ENCODE measurements at places on chromosomes 2 and 18.

GRCh38 chr2:197628043-197628500 is 47.3 kb downstream of the RFTN2 start:
- no peak for DNase-seq

DNA sequence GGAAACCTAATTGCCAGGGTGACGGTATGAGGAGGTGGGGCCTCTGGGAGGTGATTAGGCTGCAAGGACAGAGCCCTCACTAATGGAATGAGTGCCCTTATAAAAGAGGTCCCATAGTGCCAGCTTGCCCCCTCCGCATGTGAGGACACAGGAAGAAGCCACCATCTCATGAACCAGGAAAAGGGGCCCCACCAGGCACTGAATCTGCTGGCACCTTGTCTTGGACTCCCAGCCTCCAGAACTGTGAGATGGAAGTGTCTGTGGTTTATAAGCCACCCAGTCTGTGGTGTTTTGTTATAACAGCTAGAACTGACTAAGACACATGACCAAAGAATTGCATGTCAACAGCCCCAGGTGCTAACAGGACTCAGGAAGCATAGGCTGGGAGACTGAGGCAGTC is 214.3 kb downstream of the MGAT5 start:
- DNase-seq, result no peak

DNA sequence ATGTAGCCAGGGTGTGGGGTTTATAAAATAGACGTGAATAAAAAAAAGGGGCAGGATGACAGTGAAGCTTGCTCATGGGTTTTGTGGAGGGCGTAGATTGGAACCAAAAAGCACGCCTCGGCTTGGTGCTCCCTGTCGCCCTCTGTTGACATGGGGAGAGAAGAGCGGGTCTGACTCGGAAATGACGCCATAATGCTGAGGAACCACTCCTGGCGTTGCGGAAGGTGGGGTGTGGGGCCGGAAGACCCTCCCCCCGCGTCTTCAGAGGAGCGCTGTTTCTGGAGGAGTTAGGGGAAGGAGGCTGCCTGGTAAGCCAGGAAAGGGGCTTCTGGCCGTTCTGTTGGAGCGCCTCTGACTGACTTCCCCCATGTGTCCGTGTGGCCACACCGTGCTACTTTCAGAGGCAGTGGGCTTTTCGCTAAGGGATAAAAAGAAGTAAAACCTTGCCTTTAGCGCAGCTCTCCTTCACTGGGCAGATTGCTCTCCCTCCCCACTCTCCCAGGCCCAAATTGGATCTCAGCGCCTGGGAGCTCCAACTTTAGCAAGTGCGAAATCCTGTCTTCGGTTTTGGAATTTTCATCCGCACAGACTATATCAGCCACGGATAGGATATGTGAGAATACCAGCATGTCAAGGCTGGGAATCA is 42.8 kb downstream of the PLEKHA3 start:
- peak; percentile 73 for DNase-seq

DNA sequence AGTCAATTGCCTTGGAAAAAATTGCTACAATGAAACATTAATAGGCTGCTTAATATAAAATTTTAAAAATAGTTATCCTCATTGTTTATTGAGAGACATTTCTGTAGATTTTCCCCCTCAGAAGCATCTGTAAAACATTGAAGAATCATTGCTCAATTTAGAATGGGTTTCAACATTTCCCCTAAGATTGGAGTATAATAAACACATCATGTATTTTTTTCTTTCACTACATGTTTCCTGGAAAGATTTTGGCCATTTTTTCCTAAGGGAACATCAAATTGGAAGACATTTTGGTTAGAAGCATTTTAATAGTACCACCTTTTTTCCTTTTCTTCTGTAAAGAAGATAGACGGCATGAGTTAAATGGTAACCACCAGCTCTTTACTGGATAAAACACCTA is 443.2 kb upstream of the SPHKAP start:
- no peak for DNase-seq

GRCh38 chr2:25177211-25177611 is 8.8 kb upstream of the POMC start:
- DNase-seq, result no peak

DNA sequence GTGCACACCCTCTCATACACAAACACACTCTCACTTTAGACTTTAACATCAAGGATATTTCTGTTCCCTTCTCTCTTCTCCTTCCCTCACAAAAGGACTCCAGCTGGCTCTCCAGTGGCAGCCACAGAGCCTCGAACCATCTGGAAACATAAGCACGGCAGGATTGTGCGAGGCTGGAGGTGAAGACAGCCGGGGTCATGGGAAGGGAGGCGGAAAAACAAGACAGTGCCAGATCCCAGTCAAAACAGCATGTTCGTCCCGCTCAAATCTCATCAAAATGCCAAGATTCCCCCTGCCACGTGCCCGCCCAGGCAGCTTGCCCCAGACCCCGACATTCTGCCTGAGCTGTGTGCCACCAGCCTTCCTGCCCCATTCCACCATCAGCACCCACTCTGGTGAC is 180.3 kb downstream of the ZBTB7C start:
- DNase-seq, result no peak

DNA sequence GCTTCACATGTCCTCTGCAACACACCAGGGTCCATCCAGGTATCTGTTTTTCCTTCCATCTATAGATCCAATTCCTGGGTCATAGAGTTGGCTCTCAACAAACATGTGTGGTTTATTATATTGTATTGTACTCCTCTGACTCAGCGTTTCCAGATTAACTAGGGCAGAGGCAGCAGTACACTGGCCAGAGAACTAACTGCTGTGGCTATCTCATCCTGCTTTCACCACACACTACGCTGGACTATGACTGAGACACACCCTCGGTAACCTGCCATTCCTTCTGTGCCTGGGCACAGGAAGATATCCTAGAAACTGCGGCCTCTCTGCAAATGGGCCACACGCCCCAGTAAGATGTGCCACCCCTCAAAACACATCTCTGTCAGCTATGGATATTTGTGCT is 159.8 kb upstream of the STK17B start:
- no peak for DNase-seq

DNA sequence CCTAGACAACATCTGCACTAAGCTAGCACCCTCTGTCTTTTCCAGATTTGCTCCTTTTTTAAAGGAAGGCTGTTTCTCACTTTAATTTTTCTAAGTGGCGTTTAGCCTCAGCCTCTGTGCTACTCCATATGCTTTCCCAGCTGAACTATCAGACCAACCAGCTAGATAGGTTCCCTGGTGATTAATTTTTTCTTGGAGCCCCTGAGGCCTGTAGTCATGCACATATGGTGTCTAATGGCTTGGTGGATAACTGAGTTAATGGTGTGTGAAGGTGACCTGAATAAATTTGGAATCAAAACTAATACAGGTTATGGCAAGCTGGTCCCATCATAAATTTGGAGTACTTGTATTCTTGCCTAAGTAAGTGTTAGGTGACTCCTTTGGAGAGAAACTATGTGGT is 135.5 kb downstream of the MGAT5 start:
- no peak for DNase-seq

DNA sequence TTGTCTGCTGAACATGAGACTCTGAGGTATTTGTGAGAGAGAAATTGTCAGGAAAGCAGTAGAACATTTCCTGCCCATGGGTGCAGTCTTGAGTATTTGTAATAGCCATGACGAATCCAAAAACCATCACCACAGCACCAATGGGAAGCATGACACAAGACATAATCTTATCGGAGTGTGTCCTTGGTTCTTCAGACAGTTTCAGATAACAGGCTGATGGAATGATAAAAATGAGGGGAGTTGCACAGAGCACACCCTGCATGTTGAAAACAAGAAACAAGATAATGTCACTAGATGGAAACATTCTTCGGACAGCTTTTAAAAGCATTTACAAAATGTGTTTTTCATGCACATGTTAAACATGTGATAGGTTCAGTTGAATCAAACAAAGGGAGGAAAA is 56.9 kb downstream of the SLC38A11 start:
- no peak for DNase-seq

DNA sequence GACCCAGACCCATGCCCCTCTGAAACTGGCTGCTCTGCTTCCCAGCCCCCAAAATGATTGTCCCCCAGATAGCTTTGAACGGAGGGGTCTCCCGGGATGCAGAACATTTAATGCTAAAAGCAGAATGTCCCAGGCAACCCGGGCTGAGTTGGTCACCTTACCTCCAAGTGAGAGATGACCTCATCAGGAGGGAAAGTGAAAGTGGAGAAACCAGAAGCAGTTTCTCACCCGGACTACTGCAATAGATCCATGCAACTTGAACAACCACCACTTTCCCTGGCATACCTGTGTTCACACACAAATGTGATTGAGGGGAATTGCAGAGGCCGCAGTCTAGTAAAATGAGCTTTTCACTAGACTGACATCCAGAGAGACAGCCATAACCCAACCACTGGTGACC is 75.3 kb upstream of the NPAS2 start:
- no peak for DNase-seq

- no peak for DNase-seq
Measured at GRCh38 chr2:217971166-217971565, 31.6 kb downstream of the TNS1 start.

GRCh38 chr2:46563186-46563585 is 83.8 kb downstream of the TMEM247 start:
- DNase-seq, result no peak

DNA sequence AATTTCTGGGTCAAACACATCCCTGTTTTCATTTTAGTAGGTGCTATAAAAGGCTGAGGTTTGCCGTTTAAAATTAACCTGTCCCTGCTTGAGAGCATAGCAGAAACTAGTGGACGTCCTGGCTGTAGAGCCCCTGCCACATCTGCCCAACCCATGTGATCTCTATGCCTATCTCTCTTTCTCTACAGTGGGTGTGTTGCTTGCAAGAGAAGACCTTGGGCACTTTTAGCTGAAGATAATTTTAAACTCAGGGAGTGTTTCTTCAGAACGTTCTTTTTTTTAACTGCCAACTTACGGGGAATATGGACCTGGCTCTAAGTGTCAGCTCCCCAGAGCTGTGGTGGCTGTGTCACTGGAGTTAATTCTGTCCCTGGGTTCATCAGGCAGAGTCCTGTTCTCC is 100.6 kb downstream of the NRP2 start:
- DNase-seq, result no peak

- DNase-seq, result no peak
Measured at GRCh38 chr2:33443274-33443829, 33.1 kb upstream of the RASGRP3 start.

GRCh38 chr2:238875101-238875470 is 27.2 kb downstream of the TWIST2 start:
- no peak for DNase-seq

GRCh38 chr2:118440404-118441098 is 352.3 kb downstream of the INSIG2 start:
- DNase-seq, result no peak

- no peak for DNase-seq
Measured at GRCh38 chr2:8558096-8558495, 123.8 kb upstream of the ID2 start.

All from T-helper 22 cell (primary cell).